ENCODE measurements at places on chromosomes 2 and 18.

- DNase-seq, result no peak
Measured at GRCh38 chr18:45034179-45034578, 353.5 kb downstream of the SETBP1 start.

DNA sequence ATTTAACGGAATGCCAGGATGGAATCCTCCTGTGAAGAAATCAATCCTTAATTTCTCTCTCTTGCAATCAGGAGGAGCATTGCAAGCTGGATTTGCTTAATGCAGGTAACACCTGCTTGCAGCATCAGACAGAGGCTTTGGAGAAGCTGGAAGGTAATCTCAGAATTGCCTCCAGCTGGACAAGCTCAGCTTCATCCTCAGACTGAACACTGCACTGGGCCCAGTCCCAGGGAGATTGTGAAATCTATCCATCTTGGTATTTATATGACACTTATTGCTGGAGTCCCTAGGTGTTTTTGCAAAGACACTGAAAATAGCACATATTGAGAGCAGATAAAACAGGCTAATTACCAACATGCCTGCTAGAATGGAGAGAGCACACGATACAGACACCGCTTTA lies 179.4 kb upstream of the SESTD1 start:
- no peak for DNase-seq

GRCh38 chr2:212245880-212246279 lies 292.7 kb downstream of the ERBB4 start:
- DNase-seq, result no peak

DNA sequence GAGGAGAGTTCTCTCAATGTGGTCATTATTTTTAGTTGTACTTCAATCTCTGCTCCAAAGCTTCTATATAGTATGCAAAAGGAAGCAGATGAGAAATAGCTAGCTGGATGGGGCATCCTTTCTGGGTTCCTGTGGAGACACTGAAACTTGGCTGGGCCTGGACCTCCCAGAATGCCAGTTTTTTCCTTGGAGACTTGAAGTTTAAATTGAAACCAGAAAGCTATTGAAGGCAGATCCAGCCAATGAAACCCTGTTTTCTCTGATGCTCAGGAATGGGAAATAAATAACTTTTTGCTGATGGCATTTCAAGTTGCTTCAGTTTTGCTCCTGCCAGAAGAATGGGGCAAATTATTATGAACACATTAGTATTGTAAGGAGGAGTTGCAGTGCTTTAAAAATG lies 2.9 kb downstream of the SETBP1 start:
- no peak for DNase-seq

DNA sequence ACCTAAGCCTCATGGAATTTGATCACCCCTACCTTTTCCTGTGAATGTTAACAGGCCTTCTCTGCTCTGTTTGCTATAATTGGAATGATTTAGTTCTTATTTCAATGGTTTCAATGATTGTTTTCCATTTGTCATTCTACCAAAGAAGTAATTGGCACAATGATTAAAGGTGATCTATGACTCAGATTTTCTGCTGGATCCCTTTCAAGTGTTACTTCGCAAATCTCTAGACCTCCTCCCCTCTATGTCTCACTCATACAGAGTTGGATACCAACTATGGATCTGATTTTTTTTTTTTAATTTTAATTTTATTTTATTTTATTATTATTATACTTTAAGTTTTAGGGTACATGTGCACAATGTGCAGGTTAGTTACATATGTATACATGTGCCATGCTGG lies 29.6 kb upstream of the FAM117B start:
- DNase-seq, result no peak

GRCh38 chr2:159154366-159154765 lies 132.1 kb downstream of the WDSUB1 start:
- DNase-seq, result no peak

DNA sequence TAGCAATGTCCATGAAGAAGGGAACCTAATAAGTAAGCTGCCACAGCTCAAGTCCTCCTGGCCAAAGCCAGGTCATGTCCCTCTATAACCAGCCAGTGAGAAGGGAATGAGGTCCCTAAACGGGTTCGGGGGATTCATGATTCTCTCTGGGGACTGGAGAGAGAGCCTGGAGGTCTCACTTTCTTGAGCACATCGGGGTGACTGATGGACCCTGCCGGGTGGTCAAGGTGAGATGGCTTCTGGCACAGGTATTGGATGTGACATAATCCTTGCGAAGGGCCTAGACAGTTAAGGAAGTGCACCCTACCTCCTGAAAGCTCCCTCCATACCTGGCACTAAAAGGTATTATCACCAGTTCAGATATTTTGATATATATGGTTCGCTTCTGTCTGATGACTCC lies 45.7 kb downstream of the HRH4 start:
- no peak for DNase-seq

DNA sequence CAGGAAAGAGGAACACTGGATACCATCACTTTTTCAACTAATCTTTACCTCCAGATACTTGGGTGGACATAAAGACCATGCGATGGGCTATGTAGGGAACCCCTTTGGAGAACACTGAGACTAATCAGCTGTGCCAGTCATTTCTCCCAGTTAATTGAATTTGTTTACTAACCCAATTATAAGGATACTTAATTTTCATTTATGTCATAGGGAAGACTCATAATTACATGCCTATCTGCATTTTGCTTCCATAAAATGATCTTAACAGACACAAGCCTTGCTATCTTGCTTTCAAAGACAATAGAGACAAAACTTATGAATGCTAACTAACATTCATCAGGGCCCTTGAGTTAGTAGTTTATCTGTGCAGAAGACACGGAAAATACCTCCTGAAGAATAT lies 68.9 kb upstream of the CAVIN2 start:
- no peak for DNase-seq

DNA sequence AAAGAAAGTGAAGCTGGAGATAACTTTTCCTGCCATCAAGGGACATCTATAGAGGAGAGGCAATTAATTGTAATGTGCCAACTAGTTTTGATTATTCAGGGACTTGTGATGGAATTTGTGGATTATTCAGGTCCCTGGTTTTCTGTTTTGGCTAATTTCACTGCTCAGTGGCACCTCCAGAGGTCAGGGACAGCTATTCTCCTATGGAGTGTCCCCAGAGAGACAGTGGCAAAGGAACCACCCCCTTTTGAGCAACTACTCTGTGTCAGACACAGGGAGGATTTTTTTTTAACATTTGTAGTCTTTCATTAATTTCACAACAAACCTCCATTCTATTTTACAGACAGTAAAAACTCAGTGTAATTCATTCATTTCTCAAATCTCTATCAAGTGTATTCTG lies 206.0 kb upstream of the SPRED2 start:
- no peak for DNase-seq

DNA sequence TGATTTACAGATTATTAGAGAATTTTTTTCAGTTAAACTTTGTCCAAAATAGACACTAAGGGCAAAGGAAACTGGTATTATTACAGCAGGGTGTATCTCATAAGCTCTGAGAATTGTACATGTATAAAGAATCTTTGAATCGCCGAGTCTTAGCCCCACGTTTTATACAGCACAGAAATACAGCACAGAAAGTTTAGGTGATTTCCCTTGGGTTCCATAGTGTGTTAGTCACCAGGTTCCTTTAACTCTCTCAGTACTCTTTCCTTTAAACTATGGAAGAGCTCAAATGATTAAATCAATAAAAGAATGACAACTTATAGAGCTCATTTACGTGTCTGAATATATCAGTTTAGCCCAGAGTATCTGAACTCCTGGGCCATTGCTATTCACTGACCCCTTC lies 256.8 kb downstream of the NEDD4L start:
- no peak for DNase-seq

DNA sequence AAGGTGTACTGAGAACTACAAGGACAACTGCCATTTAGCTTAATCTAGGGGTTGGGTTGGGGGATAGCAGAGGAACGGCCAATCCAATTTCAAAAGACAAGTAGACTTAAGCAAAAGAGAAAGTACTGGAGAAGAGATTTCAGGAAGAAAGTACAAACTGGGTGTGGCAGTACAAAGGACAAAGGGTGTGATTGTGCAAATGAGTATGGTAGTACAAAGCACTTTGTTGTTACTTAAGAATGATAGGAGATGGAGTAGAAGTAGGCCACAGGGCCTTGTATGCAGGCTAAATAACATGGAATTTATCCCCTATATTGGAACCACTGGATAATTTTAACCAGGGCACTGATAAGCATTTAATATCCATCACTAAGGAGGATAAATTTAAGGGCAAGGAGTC lies 4.7 kb upstream of the ORC2 start:
- DNase-seq, result no peak

- DNase-seq, result no peak
Measured at GRCh38 chr2:207835805-207836204, 66.1 kb upstream of the FZD5 start.

DNA sequence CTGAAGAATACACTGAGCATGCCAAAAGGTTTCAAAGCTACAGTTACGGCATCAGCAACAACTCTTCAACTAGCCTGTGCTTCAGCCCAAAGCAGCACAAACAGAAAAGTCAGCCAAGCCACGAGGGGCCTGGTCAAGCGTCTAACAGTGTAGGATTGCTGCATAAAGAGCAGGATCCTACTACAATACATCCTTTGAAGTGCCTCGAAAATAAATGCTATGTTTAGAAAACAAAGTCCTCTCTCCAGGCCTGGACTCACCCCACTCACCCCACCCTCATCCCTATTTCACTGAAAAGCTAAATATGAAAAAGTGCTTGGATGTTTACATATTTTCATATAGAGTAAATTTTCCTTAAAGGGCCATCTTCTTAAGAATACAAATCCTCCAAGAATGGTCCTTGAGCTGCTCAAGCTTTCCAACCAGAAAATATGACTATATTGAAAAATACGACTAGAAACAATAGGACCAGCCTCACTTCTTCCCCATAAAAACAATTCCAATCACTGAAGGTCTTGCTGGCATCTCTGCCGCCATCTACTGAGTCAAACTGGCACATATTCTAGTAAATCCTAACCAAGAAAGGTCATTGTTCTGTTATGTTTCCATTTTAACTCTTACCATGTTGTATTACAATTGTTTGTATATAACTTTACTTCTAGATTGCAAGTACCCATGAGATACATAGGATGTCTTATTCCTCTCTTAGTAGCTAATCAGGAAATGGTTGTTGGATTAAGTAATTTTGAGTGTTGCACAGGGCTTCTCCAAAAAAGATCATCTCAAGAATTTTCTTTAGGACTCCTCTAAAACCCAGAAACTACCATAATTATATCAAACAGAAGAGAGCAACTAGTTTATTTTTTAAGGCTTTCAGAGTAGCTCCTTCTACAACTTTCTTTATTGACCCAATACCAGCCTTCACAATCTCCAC lies 63.6 kb downstream of the CLHC1 start:
- DNase-seq, result peak; percentile 66

GRCh38 chr2:109454765-109455394 lies 158.9 kb downstream of the SEPTIN10 start:
- DNase-seq, result no peak

- DNase-seq, result no peak
Measured at GRCh38 chr2:78431241-78431640, 594.3 kb upstream of the REG3G start.

DNA sequence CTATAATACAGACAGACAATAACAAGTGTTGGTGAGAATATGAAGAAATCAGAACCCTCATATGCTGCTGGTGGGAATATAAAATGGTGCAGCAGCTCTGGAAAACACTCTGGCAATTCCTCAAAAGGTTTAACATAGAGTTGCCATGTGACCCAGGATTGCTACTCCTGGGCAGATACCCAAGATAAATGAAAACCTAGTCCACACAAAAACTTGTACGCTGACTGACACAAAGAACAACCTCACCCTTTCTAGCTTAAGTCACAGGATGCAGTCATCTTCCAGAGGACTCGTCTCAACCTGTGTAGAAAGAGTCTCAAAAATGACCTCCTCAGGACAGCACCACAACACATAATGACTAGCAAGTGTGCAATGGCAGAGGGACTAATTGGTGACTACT lies 71.6 kb upstream of the ACAA2 start:
- no peak for DNase-seq

GRCh38 chr18:54973046-54973445 lies 13.8 kb upstream of the CCDC68 start:
- DNase-seq, result no peak

GRCh38 chr2:95271381-95271971 lies 2.8 kb upstream of the PROM2 start:
- no peak for DNase-seq

DNA sequence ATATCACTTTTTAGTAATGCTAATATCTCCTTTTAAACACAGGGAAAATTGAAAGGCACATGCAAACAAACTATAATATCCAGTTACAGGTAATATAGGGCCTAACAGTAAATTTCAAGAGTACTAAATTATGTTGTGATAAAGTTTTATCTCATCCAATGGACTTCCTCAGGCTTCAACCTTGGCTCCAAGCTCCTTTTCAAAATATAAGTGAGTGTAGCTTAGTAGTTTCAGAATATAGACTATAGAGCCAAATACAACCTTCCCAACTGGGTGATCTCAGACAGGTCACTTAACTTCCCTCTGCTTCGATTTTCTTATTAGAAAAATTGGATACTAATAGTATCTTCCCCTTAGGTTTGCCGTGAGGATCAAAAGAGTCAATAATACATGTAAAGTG lies 93.5 kb upstream of the PARD3B start:
- no peak for DNase-seq

GRCh38 chr18:11154368-11154989 lies 5.1 kb upstream of the PIEZO2 start:
- peak; percentile 26 for DNase-seq

DNA sequence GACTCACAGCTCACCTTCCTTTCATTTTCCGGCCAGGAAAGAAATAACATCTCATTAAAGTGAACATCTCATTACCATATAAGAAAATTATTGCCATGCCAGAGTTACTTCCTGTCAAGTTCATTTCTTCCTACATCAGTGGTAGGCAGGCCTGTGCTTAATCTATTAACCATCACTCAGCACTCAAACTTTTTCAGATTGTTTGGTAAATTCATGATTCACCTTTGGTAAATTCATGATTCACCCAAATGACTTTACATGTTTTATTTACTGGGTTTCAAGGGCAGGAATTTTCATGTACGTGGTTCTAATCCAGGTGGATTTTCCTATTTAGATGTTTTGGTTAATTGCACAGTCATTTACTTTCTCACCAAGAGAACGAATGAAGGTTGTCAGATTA lies 116.5 kb downstream of the CSRNP3 start:
- no peak for DNase-seq

GRCh38 chr2:138536302-138536701 lies 34.7 kb downstream of the SPOPL start:
- no peak for DNase-seq

- no peak for DNase-seq
Measured at GRCh38 chr18:8835521-8835953, 130.2 kb downstream of the MTCL1 start.

GRCh38 chr2:6930923-6931647 lies 13.9 kb downstream of the RNF144A start:
- no peak for DNase-seq
